ENCODE measurements at places on chromosomes 13 and 19. TPM values are rescaled to one million over a fixed set of nuclear protein-coding genes. Genes with fewer than 3 reads are reported as not detected.

DNA sequence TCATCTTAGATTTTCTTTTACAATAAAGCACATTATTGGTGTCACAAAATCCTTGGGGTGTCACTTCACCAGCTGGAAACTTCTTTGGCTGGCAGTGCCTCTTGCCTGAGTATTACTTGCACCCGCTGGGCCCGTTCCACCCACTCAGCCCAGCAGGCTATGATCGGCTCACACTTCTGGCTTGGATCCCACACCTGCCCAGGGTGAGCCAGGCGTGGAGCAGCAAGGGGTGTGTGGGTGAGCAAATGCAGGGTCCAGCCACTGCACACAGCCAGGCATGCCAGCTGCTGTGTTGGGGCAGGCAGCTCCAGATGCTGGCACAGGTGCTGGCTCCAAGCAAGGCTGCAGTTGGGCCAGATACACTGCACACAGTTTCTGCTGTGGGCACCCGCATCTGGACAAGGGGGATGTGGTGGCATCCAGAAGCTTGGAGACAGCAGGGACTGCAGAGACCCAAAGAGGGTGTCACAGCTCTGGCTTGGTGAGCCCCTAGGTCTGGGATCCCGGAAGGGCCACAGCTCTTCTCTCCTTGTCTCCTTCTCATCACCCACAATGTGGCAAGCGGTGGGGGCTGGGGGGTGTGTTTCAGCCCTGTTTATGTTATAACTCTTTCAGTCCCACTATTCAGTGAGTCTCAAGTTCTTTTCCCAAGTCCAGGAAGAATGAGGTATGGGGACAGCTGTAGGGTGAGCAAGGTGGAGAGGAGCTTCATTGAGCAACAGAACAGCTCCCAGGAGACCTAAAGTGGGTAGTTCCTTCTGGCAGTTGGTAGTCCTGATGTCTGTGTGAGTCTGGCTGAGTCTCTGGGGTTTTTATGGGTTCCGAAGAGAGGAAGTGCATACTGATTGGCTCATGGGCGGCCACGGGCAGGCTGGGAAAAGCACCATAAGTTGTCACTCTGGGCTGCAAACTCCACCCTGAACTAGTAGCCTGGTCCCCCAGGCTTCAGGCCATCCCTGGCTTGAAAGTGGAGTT, 25.3 kb upstream of the TBC1D4 start:
- DNase-seq, result no peak
- no peaks in the 10 kb centered on the region for H3K27me3 ChIP-seq
- H3K4me1 ChIP-seq, result no peaks in the 10 kb centered on the region
- no peak overlapping the region for H3K4me3 ChIP-seq

- H3K27ac ChIP-seq, result no peak overlapping the region
- peaks cover 35% of the 10 kb centered on the region for H3K4me1 ChIP-seq
- H3K27me3 ChIP-seq, result peaks cover 58% of the 10 kb centered on the region
- no peak for DNase-seq
- no peak overlapping the region for H3K4me3 ChIP-seq
These were observed 12.5 kb upstream of the KCNN1 start for GRCh38 chr19:17954401-17954800.

DNA sequence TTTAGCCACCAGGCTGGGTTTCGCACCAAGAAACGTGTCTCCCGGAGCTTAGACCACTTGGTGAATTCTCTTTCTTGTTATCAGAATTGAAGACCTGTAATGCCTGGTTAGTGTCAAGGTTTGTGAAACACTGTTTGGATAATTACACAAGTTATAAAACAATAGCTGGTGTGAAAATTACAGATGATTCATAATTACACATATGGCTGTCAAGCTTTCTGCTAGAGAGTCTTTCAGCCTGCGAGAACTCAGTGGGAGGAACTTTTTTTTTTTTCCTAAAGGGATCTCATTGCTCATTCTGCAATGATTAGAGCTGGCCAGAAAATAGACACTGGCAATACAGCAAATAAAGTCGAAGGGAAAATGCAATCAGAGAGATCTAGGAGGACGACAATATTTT, 13.4 kb upstream of the KLK4 start:
- no peak overlapping the region for H3K27ac ChIP-seq
- no peak for DNase-seq
- H3K4me3 ChIP-seq, result no peak overlapping the region

- no peak overlapping the region for H3K27ac ChIP-seq
- H3K27me3 ChIP-seq, result peaks cover 16% of the 10 kb centered on the region
- H3K4me3 ChIP-seq, result no peak overlapping the region
- no peaks in the 10 kb centered on the region for H3K36me3 ChIP-seq
These were observed 12.3 kb upstream of the ZNF180 start for GRCh38 chr19:44512326-44513298.

- no peak overlapping the region for H3K27ac ChIP-seq
- DNase-seq, result no peak
These were observed 263.9 kb upstream of the NBEA start for GRCh38 chr13:34678154-34678553.

DNA sequence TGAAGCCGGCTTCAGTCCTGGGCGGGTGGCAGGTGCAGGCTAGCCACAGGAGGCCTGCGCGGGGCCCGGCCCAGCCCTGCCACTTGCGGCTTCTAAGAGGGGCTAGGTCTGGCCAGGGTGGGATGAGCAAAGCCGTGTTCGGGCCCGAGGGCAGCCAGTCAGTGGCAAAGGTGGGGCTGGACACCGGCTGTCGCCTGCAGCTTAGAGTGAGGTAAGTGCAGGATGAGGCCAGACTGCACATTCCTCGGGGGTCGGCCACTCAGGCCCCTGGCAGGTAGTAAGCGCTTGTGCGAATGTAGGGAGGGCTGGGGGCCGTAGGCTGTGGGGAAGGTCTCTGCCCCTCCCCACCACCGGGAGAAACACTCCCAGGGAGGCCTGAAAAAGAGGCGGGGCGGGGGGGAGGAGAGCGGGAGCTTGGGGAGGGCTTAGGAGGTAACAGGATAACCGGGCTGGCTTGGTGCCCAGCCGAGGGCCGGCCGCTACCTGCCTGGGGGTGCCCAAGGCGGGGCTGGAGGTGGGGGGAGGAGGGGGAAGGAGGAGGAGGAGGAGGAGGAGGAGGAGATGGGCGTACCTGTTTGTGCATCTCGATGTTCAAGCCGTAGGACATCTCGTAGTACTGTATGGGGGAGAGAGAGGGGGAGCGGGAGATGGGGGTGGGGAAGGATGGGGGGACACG, 6.4 kb downstream of the TLE5 start:
- peaks cover 25% of the 10 kb centered on the region for H3K4me1 ChIP-seq
- H3K27me3 ChIP-seq, result no peaks in the 10 kb centered on the region
- no peak for DNase-seq
- no peak overlapping the region for H3K4me3 ChIP-seq
- H3K27ac ChIP-seq, result no peak overlapping the region
- H3K36me3 ChIP-seq, result peaks cover 5% of the 10 kb centered on the region

GRCh38 chr19:31613683-31614219, 264.5 kb upstream of the TSHZ3 start:
- no peaks in the 10 kb centered on the region for H3K27me3 ChIP-seq
- H3K36me3 ChIP-seq, result no peaks in the 10 kb centered on the region
- H3K27ac ChIP-seq, result no peak overlapping the region
- peak; percentile 17 for DNase-seq
- no peaks in the 10 kb centered on the region for H3K4me1 ChIP-seq
- no peak overlapping the region for H3K4me3 ChIP-seq

DNA sequence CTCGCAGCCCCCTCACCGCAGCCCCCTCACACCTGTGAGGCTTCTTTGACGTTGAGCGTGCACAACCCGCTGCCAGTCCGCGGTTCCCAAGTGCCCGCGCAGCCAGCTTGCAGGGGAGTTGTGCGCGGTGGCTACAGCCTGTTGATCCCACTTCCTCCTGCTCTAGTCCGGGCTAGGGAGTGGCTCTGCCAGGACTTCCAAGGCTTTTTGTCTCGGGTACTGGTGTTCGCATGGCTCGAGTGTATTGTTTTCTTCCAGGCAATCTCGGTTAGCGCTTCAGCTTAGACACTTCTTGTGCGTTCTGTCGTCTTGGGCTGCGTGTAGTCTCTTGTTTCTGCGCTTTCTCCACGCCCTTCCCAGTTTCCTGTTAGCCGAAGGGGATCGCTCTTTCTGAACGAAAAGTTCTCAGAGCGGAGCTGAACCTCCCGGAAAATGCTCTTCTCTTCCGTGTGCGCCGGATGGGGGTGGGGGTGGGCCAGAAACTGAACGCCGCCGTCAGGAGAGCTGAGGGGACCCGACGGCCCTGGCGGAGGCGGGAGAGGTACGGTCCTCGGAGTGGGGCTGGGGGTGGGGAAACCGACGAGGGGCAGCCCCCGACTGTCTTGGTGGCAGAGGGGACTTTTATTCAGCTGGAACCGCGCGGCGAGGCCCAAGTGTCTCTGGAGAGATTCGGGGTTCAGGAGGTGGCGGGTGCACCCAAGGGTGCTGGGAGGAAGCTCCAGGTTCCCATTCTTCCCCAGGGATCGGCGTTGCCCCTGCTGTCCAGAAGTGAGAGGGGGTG, 697 bp upstream of the DGKH start:
- H3K27me3 ChIP-seq, result peaks cover 40% of the 10 kb centered on the region
- peaks cover 8% of the 10 kb centered on the region for H3K4me1 ChIP-seq
- peak; percentile 79 for DNase-seq

DNA sequence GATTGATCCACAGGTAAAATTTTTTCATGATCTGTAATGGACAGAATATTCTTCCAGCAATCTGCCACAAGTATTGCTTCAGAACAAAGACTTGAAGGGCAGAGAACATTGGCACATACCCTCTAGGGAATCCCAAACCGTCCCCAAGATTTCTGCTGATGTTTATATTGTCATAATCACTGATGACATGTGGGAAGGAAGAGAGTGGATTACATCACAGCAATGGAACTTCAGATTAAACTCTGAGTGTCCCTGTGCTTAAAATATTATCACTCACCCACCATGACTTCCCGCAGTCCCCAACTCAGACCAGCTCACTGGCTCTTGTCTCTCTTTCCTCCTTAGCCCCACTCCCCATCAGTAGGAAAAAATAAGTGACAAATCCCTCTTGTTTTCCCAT, 8.5 kb upstream of the TPT1 start:
- H3K27me3 ChIP-seq, result no peaks in the 10 kb centered on the region
- H3K4me3 ChIP-seq, result no peak overlapping the region
- no peak overlapping the region for H3K27ac ChIP-seq

DNA sequence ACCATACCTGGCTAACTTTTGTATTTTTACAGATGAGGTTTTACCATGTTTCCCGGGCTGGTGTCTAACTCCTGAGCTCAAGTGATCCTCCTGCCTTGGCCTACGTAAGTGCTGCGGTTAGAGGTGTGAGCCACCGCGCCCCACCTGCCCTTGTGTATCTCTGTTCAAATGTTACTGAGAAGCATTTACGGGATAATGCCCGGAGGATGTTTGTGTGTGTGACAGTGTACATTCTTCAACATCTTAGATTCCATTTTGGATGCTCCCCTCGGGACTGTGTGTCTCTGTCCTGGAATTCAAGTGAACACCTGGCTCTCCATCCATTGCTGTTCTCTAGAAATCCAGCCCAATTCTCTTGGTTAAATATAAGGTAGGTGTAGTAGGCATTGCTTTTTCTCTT, 93.7 kb downstream of the NLRP12 start:
- H3K27me3 ChIP-seq, result no peaks in the 10 kb centered on the region
- H3K4me1 ChIP-seq, result peaks cover 13% of the 10 kb centered on the region
- no peak overlapping the region for H3K27ac ChIP-seq
- no peak overlapping the region for H3K4me3 ChIP-seq
- DNase-seq, result no peak

GRCh38 chr19:41821003-41821735, 23.3 kb downstream of the LYPD4 start:
- H3K27me3 ChIP-seq, result peaks cover 11% of the 10 kb centered on the region
- H3K36me3 ChIP-seq, result no peaks in the 10 kb centered on the region
- no peaks in the 10 kb centered on the region for H3K4me1 ChIP-seq
- no peak overlapping the region for H3K4me3 ChIP-seq
- no peak overlapping the region for H3K27ac ChIP-seq
- DNase-seq, result peak; percentile 53

DNA sequence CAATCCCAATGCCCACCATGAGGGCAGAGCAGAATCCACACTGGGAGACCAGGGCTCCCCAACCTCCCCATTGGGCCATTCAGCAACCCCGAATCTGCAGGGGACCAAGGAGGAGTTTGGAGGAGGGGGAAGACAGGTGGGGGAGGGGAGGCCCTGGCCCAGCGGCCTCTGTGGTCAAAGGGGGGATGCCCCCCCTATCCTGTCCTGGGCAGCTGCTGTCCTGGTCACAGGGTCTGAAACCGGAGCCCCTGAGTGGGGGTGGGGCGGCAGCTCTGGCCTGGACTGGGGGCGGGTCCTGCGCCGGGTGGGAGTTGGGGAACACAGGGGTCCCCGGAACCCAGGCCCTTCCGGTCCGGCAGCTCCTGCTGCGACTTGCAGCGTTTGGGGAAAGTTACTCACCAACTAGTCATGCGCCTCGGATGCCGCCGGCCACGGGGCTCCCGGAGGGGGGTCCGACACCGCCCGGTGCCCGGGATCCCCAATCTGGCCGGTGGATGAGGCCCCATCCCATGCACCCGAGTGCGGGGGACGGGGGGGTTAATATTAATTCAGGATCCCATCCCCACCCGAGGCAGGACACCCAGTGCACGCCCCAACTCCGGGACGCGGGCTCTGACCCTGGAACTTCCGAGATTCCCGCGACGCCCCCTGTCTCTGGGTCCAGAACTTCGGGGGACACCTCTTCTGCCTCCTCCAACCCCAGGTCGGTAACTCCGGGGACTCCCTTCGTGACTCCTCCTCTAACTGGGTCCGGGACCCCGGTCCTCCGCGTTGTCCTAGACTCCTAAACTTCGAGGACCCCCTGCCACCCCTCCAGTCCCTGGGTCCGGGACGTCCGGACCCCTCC, 872 bp downstream of the HOMER3 start:
- peak overlapping the region; percentile 81 for H3K4me3 ChIP-seq
- DNase-seq, result peak; percentile 90
- H3K27me3 ChIP-seq, result no peaks in the 10 kb centered on the region
- H3K4me1 ChIP-seq, result peaks cover 16% of the 10 kb centered on the region
- H3K27ac ChIP-seq, result no peak overlapping the region
- no peaks in the 10 kb centered on the region for H3K36me3 ChIP-seq

- no peak for DNase-seq
- no peaks in the 10 kb centered on the region for H3K36me3 ChIP-seq
- no peak overlapping the region for H3K4me3 ChIP-seq
- H3K27me3 ChIP-seq, result no peaks in the 10 kb centered on the region
- H3K4me1 ChIP-seq, result no peaks in the 10 kb centered on the region
These were observed 208.7 kb downstream of the LACC1 start for GRCh38 chr13:44088411-44088810.

DNA sequence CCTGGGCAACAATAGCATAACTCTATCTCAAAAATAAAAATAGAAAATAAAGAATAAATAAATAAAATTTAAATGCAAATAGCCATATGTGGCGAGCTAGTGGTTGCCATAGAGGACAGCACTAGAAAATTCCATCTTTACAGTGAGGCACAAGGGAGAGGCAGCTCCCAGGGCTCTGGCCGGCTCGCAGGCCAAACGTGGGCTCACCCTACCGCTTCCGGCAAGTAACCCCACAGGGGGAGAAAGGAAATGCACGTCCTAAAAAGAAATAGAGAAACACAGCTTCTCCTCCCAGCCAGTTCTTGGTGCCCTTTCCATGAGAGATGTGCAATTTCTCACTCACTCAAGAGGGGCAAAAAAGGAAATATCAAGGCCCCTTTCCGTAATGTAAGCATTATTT, 12.4 kb upstream of the GRWD1 start:
- H3K36me3 ChIP-seq, result no peaks in the 10 kb centered on the region
- no peaks in the 10 kb centered on the region for H3K27me3 ChIP-seq
- no peaks in the 10 kb centered on the region for H3K4me1 ChIP-seq
- DNase-seq, result no peak
- no peak overlapping the region for H3K27ac ChIP-seq

KLK1 gene
- total RNA-seq, result not detected

ZNF69 gene
- total RNA-seq, result 62.4 TPM

POU2F2 gene
- total RNA-seq, result 0.69 TPM

SH2D3A gene
- 0.65 TPM for total RNA-seq

Data from neural progenitor cell (in vitro differentiated cells).